Activated CD4-positive, alpha-beta T cell treated with anti-CD3 and anti-CD28 coated beads, Interleukin-2, amount 50 U/mL, for 4 hours (primary cell): ENCODE measurements at places on chromosomes 1 and 21.

GRCh38 chr1:72845981-72846380 lies 563.6 kb upstream of the NEGR1 start:
- DNase-seq = no peak

GRCh38 chr21:43574741-43575472 lies 84.4 kb downstream of the HSF2BP start:
- no peak for DNase-seq

DNA sequence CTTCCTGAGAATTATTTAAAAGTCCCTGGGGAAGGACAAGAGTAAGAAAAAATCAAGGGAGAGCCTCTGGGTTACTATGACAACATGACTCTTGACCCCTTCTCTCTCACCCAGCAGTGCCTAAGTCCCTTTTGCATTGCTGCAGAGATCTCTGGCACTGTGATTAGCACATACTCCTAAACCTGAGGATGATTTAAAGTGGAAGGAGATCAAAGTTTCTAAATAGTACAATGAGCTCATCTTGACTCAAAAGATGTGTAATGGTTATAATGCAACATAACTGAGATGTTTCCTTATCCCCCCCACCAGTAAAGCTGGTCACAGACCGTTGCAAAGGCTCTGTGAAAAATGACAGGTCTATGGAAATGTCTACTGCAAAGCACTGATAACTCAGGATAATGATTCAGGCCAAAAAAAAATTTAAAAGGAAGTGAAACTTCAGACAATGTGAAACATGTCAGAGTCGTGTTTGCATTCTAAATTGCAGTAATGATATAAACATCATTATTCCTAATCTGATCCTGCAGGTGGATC lies 519.2 kb downstream of the KIF26B start:
- no peak for DNase-seq

GRCh38 chr1:9942399-9942938 lies 722 bp downstream of the LZIC start:
- DNase-seq = no peak

GRCh38 chr1:54754486-54755285 lies 9.6 kb downstream of the PARS2 start:
- DNase-seq = no peak

DNA sequence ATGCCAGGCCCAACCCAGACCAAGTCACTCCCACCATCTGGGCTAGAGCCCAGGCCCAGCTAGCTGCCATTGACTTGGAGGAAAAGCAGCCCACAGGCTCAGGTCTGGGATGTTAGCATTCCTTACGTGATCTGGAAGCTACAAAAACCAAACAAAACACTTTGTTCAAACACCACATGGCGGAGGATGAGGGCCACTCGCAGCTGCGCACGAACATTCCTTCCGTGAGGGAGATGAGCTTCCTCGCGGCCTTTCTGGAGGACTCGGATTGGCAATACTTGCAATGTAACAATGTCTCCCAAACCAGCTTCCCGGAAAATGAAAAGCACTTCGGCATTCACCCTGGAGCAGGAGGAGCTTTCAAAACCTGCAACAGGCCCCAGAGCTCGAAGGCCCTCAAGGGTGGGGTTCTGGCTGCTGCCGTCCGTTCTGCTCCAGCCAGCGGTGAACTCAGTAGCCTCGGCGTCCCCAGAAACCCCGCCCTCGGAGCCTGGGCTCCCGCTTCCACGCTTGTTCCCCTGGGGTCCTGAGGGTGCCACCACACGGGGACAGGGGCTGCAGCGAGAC lies 40.5 kb downstream of the COL6A1 start:
- no peak for DNase-seq

DNA sequence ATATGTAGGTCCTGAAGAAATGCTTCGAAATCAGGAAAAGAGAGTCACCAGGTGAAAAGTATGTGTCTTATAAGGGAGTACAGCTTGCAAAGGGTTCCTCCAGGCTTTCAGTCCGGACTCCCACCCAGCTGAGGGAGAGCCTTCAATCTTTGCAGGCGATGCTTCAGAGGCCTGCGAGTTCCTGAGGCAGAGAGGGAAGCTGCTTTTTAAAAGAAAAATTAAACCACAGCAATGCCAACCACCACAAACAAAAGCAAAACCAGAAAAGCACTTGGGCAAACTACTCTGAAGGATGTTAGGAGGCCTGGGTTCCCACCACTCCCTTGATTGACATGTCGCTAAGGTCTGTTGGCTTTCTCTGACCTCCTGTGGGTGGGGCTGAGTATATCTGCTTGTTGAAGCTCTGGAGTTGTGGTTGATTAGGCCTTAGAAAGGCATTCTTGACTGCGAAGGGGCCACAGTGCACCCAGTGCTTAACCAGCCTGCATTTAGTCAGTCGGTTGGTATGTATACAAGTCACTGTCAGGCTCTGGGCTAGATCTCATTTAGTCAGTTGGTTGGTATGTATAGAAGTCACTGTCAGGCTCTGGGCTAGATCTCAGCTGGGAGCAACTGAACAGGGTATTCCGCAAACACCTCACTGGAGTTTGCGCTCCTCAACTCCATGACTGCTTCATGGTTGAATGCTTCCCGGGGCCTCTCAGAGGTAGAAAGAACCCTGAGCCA lies 1.2 kb downstream of the NIPAL3 start:
- DNase-seq = no peak

- DNase-seq = no peak
Observed at GRCh38 chr1:225731491-225731890, 46.1 kb upstream of the SRP9 start.

- DNase-seq = no peak
Observed at GRCh38 chr1:211126622-211127021, 7.3 kb downstream of the KCNH1 start.

DNA sequence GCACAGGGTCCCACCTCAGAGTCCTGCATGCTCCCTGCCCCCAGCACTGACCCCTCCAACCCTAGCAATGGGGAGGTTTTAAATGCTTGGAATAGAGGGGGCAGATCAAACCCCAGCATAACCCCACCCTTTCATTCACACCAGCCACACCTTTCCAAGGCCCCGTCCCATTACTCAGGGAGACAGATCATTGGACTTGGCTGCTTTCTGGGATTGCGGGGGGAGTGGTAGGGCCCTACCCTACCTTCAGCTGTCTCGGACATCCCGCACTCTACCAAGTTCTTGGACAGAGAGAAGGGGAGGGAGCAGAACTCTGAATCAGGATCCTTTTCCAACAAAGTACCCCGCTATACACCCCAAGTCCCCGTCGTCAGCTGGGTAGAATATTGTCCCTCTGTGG lies 983 bp downstream of the PADI2 start:
- no peak for DNase-seq

GRCh38 chr1:212702672-212703071 lies 3.0 kb upstream of the BATF3 start:
- DNase-seq = no peak

DNA sequence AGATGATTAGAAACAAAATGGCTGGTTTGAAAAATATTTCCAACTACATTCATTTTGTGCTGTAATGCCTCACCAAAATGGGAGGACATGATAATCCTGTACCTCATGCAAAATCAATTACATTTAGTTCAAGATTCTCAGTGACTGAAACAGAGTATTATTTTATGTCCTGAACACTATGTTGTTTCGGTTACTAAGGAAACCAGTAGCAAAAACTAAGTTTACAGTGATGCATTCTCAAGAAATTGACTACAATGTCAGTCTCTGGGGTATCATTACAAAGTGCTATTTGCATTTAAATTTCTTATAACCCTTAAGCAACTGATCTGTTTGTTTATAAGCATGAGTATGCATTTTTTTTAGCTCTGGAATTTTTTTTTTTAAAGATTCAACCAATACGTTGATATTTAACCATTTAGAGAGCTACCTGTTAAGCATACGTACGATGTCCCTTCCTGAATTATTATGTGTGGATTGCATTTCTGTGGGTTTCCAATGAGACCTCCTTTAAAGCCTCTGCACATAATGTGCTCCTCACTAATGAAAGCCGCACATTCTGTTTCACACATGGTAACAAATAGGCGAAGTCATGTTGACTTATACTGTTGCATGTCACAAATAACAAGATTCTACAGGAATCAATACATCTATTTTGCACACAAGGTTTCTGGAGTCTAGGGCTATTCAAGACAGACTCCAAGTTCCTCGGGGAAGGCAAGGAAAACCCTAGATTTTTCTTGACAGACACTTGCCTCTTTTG lies 1035.7 kb downstream of the ADGRL2 start:
- DNase-seq = no peak

DNA sequence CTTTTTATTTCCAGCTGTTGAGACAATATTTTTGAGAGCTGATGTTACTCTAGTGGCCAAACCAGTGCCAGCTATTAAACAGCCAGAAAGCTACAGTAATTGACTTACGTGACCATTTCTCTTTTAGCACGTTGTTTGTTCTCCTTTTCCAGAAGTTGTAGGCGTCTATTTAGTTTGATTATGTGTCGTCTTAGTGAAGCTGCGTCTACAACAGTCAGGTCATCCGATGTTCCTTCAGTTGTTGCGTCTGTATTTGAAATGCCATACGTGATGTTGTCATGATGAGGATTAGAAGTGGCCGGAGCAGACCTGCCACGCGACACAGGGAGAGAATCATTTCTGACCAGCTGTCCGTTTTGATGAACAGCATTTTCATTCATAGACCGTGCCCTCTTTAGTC lies 38.2 kb downstream of the TMEM51 start:
- no peak for DNase-seq

DNA sequence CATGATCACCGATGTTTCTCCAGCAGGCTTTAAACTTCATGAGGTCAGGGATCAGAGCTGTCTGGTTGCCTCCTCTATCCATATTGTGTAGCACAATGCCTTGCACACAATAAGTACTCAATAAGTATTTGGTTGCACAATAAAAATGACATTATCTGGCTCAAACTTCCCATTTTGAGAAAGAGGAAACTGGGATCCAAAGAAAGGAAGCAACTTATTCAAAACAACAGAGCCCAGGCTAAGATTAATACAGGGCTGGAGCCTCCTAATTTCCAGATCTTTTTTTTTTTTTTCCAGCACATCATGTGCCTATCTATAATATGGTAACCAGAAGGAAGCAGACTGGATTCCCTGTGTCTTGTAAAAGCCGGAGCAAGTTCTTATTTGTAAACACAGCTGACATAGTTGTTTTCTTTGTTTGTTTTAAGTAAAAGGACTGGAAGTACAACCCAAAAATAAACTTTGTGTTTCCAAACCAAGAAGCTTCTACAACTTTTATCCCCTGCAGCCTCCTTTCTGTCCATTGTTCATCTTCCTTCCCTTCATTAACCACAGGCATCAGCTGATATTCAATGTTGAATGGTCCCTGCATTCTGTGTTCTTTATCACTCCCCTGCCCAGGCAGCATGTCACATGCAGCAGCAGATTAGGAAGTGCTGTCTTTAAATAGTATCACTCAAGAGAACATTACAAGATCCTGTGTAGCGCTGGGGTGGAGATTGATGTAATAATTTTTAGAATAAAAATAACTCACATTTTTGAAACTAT lies 71.2 kb upstream of the HOOK1 start:
- no peak for DNase-seq

DNA sequence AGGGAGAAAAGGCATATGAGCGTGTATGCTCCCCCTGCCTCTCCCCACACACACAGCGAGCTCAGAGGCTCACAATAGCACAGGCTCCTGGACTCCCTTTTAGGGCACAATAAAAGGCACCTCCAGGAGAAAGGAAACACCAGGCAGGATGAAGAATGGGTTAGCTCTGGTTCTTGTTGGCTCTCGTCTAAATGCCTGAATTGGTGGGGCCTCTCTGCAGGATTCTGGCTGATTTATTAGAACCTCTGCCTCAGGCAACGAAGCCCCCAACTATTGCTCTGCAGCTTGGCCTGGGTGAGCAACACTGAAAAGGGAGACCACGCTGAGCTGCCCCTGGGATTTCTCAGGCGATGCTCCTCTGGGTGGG lies 590.9 kb upstream of the PLXNA2 start:
- no peak for DNase-seq

DNA sequence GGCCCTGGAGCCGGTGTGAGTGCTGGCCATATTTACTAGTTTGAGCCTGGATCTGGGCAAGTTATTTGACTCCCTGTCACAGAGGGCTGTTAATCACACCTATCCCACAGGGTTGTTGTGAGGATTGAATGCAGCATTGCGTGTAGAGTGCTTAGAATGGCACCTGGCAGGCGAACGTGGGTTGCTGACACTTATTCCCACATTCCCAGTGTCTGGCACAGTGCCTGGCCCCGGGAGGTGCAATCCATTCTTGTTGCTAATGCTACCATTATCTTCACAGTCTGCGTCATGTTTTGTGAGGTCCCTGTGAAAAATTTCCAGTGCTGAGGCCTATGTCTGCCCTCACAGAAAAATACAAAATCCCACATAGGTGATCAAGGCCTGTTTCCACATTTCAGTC lies 66.1 kb downstream of the CD2 start:
- no peak for DNase-seq

DNA sequence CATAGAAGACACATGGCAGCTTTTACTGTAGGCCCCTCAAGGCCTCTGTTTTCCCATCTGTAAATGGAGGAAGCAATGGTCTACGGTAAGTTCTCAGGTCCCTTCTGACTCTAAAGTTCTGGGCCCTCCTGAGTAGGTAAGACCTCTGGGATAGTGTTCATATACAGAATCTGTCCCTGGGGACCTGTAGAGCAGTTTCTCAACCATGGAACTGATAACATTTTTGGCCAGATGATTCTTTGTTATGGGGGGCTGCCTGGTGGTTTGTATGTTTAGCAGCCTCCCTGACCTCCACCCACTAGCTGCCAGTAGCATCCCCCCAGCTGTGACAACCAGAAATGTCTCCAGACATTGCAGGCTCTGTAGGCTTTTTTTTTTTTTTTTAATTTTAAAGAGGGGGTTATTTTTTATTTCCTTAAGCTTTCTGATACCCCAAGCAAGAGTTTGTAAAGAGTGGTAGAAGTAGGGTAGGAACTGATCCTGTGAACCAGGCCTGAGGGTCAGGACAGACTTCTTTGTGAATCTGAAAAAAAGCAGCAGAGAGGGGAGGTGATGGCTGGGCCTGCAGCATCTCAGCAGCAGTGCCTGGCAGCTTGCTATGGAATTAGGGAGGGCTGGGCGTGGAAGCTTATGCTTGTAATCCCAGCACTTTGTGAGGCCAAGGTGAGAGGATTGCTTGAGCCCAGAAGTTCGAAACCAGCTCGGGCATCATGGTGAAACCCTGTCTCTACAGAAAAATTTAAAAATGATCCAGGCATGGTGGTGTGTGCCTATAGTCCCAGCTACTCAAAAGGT lies 20.2 kb upstream of the TCEA3 start:
- DNase-seq = no peak

DNA sequence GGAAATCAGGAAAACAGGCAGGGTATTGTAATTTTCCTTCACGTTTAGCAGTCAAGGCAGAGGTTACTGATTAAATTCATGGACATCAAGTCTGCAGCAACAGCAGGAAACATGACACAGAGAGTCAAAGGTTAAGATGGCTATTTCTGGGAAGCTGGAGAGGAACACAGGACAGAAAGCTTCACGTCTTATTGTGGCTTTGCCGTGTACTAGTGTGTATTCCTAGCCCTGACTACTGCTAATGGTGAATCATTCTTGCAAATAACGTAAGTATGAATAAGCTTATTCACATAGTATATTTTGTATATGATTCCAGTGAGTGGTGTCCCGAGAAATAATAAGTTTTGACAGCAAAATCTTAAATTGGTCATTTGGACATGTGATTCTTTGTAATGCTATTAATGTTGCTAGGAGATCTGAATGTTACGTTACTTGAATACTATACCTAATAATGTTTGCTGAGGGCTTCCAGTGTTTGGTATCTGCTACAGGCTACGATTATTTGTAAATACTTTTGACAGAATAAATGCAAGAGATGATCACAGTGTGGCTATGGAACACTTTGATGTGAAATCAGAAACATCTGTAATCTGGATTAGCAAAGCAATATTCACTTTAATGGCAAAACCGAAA lies 77.4 kb downstream of the DISP1 start:
- DNase-seq = no peak

GRCh38 chr1:155071701-155072100 lies 6.9 kb upstream of the EFNA3 start:
- DNase-seq = no peak
